NAMALWA (cell line): ENCODE measurements at places on chromosomes 5 and 9.
A peak's percentile ranks its signal among the peaks of the same experiment; 100 is the strongest.

DNA sequence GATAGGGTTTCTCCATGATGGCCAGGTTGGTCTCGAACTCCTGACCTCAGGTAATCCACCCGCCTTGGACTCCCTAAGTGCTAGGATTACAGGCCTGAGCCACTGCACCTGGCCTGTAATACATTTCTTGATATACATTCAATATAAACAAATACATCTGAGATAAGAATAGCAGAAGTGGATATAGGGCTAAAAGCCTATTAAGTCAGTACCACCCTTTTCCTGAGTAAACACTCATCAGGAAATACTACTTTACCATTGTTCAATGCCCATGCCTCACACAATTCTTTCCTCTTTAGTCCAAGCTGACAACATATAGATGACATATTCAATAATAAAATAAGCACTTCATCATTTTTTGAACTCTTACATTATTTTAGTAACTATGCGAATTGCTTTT, 64.8 kb downstream of the MRPS27 start:
- no peak for DNase-seq

DNA sequence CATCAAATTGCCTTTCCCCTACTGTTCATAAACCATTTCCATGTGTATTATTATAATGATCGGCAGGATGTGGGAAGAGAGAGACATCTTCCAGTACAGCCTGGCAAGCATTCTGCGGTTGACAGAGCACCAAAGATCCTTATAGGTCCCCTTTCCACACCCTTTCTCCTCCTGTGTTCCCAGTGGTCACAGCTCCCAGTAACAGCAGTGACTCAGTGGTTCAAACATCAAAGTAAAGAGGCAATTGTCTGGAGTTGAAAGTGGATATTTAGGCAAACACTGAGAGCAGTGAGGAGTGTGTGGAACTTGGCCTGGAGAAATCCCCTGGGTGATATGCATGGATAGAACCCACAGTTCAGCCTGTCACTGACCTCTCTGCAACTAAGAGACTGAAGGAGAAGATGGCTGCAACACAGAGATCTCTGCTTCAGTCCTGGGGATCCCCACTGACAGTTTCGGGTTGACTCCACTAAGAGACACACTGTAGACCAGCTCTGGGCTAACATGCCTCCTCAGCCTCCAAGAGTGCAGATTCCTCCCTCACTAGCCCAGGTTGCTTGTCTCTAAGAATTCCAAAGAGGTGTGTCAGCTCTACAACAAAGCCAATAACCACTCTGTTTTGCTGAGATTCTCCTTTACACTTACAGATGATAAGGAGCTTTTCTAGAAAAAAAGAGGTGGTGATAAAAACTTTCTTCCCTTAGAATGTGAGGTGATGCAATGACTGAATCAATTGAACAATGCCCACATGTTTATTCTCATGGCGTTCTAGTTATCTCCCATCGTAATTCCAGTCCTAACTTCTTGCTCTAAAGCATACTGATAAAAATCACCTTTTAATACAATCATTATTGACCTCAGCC, 94.4 kb upstream of the IL6ST start:
- DNase-seq, result no peak

GRCh38 chr5:107968998-107969397, 298.3 kb upstream of the EFNA5 start:
- DNase-seq, result no peak

DNA sequence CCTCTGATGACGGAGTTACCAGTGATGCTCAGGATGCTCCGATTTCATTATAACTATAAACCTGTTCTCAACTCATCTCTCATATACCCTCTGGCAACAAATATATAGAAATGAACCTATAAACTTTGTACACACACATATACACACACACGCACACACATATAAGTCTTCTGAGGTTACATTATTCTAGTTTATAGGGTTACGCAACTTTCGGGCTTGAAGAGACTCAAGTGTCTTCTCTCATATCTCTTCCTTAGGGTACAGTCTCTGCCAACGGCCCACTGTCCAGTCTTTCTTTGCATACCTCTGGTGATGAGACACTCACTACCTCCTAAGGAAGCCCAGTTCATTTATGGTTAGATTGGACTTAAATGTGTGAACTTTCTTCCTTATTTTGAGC, 69.4 kb upstream of the TBC1D2 start:
- DNase-seq, result no peak

DNA sequence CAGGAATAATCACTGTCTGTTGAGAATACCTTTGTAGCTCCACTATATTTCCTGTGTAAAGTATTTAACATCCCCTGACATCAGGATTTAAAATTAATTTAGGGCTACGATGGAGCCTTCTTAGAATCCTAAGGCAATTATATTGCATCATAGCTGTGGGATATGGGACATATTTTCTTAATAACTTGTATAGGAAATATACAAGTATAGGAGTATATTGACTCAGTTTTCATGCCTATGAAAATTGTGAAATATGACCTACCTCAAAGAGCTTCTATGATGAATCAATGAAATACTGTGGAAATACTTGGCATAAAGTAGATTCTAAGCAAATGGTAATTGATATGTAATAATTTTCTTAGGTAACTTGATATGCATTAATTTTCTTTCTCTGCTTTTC, 221.0 kb upstream of the KLF4 start:
- DNase-seq, result no peak

DNA sequence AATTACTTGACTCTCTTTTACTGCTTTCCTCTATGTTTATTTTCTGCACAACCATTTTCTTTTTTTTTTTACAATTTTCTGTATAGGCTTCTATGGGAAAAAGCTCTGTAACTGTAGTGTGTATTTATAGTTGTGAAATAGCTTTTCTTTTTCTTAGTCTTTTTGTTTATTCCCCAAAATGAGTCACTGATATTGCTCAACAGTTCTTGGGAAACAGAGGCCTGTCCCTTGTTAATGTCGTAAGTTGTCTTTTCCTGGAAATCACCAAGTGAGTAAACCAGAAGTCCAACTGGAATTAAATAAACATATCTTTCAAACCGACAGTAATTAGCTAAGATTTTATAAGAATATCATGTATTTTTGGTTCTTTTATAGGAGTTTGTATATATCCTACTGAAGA, 325.1 kb upstream of the PRR16 start:
- no peak for DNase-seq

- no peak for DNase-seq
These were observed 13.2 kb upstream of the ZBTB43 start for GRCh38 chr9:126791406-126792230.

- DNase-seq, result no peak
These were observed 50.3 kb downstream of the ALG2 start for GRCh38 chr9:99171225-99172123.

DNA sequence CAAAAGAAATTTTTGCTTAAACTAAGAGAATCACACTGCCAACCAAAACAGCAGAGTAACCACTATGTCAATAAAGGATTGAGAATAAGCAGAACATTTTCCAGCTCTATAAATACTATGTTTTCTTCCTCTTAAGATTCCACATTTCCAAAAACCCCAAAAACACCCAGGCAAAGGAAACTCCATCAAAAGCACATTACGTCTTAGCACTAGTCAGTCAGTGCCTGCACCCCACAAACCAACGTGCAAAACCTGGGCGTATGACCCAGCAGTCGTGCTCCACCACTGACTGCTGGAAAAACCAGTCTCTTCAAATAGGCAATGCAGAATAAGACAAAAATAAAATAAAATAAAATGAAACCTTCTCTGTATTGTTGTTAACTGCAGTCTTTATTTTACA, 85.3 kb downstream of the GNAQ start:
- DNase-seq, result no peak

DNA sequence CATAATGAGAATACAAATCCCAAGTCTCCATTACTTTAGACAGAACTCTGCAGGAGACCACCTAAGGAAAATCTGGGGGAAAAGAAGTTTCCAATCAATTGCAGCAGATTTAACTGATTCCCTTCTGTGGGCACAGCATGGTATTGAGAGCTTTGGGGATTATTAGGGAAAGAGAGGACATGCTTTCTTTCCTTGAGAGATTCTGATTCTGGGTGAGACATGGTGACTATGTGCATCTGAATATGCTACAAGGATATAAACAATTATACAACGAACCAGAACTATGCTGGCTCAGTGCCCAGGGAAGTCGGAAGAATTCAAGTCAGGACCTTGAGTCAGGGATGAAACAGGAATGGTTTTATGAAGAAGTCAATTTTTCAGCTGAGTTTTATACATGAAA, 183.7 kb downstream of the PDE4D start:
- DNase-seq, result no peak

GRCh38 chr5:152595405-152595804, 190.3 kb upstream of the NMUR2 start:
- no peak for DNase-seq

DNA sequence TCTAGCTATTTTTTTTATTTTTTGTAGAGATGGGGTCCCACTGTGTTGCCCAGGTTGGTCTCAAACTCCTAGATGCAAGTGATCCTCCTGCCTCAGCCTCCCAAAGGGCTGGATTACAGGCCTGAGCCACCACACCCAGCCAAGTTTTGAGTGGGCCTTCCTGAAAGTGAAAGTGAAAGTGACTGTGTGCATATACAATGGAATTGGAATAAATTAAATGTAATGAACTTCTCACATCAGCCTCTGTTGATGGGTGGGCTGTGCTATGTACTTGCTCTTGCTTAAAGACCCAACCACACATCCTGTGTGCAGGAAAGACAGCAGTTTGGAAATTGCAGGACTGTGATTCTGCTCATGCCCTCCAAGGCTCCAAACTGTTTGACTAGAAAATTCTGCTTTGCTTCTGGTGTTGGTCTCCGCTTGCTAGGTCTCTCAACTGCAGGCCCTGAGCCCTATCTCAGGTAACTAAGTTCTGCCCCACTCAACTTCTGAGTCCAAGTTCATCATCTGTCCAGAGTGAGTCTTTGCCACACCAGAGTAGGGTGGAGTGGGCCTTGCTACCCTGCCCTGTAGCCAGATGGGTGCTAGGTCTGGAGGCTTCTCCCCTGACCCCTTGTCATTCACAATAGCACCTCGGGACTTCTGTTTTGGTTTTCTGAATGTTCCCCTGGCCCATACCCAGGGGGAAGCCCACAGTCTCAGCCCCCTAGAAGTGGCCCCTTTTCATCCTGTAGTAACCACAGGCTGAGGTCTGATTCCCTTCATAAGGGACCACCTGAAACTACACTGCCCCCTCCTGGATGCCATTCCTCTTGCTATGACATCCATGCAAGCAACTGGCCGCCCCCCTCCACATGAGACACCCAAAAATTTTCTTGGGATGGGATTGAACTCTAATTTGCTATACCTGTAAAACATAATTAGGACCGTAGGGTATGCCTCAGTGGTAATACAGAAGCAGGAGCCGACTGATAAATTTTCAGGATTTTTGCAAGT, 36.5 kb upstream of the RAD23B start:
- peak; percentile 20 for DNase-seq

DNA sequence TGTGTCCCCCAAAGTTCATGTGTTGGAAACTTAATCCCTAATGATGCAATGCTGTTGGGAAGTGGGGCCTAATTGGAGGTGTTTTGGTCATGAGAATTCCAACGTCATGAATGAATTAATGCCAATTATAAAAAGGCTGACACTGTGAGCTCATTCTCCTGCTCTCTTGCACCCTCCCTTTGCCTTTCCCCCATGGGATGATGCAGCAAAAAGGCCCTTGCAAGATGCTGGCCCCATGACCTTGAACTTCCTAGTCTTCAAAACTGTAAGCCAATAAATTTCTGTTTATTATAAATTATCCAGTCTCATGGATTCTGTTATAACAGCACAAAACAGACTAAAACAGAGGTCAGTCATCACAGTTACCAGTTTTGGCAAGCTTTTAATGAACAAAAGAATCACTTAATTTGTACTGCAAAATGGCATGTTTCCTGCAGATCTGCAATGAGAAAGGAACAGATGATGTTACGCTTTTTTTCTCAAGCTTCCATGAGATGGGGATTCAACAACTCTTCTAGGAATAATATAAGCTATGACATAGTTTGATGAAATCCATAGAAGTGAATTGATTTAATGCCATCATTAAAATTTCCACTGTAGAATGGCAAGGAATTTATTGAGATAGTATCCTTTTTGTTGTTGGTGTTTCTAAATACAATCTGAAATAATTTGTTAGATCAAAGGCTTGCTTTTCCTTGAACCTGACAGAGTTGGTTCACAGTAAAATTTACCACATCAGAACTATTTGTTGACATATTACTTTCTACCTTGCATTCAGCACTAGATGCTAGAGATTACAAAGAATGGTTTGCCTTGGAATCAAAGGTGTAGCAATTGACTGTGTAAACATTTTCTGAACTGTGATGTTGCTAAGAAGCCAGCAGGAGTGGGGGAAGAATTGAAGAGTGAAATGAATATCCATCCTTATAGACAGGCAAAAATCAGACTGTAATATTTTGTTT, 29.3 kb upstream of the RFK start:
- DNase-seq, result no peak

GRCh38 chr9:28956116-28956880, 1383.0 kb upstream of the C9orf72 start:
- no peak for DNase-seq

DNA sequence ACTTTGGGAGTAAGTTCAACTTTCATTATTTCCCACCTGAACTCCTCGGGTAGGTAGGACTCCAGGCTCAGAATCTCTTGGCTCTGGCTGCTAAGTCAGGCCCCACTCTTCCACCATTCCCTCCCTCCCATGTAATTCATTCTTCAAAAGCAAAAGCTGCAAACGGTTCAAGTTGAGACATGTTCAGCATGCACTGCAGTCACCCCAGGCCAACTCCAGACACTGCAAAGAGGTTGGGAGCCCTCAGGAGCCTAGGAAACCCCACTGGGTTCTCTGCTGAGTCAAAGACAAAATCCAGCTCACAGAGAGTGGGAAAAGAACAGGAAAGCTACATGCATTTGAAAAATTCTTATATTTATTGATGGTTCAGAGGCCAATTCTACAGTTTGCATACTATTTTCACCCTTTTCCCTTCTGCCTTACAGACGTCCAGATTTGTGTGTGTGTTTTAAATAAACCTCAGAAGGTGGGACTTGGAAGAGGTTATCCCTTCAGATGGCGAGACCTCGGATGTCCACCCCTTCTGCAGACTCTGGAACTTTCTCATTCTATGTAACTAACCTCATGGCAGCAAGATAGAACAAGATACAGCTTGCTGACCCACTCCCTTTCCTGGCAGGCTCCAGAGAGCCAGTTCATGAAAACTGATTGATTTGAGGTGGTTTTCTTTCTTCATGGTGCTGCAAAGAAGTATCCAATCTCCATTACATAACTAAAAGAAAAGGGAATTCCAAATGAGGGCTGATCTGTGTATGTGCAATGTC, 65.7 kb upstream of the EQTN start:
- DNase-seq, result no peak

GRCh38 chr5:29247346-29248028, 1946.0 kb upstream of the CDH6 start:
- DNase-seq, result no peak

- no peak for DNase-seq
These were observed 56.4 kb downstream of the PRKACG start for GRCh38 chr9:68957479-68957878.

DNA sequence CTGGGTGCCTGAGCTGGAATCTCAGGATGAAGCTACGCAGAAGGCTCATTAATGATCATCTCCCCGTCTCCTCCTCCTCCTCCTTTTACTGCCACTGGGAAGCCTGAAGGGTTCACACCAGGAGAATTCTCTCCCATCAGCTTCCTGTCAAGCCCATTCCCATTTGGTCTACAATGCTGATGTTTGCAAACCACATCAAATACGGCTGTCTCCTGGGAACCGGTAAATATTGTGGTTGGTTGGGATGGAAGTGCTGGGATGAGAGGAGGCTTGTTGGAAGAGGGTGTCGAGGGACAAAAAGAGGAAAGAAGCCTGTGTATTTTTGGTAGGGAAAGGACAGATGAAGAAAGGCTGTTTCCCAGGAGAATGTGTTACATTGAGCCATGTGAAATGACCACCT, 13.2 kb upstream of the S1PR3 start:
- no peak for DNase-seq

GRCh38 chr5:148005788-148006520, 57.8 kb upstream of the SPINK5 start:
- DNase-seq, result peak; percentile 31
